ENCODE measurements at places on chromosomes 7 and 10.

- no peak for DNase-seq
These were observed 5.0 kb downstream of the PAOX start for GRCh38 chr10:133384071-133384470.

DNA sequence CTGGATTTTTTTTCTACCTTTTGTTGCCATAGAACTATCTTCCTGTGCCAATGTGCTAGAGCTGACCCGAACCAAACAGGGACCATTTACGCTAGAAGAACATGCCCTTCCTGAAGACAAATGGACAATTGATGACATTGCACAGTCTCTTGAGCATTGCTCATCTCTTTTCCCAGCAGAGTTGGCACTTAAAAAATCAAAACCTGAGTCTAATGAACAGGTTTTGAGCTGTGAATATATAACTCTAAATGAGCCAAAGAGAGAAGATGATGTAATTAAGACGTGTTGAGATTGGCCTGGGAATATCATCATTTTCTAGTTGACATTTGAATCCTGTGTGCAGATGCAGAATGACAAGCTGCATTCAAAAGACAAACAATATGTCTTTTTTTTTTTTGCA, 37.1 kb downstream of the TRUB1 start:
- no peak for DNase-seq

DNA sequence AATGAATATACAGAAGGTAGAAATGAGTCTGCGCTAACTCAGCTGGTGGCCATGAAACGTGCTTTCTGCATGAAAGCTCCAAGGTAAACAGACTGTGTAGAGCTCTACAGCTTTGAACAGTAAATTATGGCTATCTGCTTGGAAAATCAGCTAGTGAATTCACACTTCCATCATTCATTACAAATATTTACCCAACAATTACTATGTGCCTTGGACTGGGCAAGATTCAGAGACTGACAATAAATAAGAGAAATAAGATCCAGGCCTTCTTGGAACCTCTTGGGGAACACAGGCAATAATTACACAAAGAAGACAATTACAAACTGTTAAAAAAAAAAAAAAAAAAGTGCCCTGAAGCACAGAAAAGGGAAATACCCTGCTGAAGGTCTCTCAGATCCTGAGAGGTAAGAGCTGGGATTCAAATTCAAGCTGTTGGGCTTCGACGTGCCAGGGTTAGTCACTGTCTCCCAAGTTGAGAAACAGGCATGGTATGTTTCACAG, 15.8 kb downstream of the TSPAN12 start:
- DNase-seq, result no peak

DNA sequence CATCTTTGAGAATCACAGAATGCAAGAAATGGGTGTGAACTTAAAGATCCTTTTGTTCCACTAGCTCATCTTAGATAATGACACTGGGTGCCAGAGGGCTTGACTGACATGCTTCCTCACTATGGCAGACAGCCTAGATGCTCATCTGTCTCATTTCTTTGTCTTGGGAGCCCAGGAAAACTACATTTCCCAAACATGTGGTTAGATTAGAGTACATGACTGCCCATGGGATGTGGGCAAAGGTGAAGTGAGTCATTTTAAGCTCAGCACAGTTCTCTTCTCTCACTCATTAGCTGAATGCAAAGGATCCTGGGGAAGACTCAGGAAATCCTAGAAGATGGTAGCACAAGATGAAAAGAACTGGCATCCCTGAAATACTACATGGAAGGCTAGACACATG, 32.5 kb upstream of the TBX20 start:
- no peak for DNase-seq

GRCh38 chr7:80253653-80254052, 119.0 kb downstream of the GNAI1 start:
- no peak for DNase-seq

DNA sequence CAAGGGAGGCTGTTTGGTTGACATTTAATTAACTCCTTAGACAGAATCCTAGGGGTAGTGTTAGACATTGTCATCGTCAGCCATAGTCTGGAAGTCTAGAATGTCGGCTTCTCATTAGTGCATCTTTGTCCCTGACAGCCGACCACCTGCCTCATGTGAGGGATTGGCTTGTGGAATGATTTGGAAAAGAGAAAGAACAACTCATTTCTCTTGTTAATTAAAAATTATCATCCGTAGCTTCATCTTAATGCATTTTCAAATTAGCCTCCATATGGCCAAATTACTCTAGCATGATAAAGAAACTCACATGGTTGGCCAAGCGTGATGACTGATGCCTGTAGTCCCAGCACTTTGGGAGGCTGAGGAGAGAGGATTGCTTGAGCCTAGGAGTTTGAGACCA, 97.7 kb upstream of the PARD3 start:
- DNase-seq, result no peak

DNA sequence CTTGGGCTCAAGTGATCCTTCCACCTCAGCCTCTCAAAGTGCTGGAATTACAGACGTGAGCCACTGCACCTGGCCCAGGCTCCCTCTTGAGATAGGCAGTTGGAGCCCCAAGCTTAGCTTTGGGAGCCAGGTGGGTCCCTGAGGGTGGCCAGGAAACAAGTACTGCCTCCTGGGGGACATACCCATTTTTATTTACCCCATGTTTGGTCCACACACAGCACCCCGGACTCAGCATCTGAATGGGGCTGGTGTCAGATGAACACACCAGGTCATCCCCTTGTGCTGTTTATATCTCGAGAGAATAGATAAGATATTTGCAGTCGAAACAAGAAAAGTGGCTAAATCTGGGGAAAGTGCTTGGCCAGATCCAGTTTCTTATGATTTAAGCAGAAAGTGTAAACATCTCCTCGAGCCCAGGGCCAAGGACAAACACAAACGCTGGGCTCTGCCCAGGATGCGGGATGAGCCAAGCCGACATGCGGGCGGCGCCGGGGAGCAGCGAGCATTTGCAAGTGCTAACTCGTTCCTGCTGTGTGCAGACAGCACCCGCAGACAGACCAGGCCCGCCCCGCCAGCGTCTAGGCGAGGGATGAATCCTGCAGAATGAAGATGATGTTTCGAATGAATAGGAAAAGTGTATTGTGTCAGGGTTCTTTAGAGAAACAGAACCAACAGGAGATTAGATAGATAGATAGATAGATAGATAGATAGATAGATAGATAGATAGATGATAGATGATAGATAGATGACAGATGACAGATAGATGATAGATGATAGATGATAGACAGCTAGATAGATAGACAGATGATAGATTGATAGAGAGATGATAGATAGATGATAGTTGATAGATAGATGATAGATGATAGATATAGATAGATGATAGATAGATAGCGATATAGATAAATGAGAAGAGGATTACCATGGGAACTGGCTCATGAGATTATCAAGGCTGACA, 44.4 kb upstream of the OCM2 start:
- DNase-seq, result no peak

DNA sequence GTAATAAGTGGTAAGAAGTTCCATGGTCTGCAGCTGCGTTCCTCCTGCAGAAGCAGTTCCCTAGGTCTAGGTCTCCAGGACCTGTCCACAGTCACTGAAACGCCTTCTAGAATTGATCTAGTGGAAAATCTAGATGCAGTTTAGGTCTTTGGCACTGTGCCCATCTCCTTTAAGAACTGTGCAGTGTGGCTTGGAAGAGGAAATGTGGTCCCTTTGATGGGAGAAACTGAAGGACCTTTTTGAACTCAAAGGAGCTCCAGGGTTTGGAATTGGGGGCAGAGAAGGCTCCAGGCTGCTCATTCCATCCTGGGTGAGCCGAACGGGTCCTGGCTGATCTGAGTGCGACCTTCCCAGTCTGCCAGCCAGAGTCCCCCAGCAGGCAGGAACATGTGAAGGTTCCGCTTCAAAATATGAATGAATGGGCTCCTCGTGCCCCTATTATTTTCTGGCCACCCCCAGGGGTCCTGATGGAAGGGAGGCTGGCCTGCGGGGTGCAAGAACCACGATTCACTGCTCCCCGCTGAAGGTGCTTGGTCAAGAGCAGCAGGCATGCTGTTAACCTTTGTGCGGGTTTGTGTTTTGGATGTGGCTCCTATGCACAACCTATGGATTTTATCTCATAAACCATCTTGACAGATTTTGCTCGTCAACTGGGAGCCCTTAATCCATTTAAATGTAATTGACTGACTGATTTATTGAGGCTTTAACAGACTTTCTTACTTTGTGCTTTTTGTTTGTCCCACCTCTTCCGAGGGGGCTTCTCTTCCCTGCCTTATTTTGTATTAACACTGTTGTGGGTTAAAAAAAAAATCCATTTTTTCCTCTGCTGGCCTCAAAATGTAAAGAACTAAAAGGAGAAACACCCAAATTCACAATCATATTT, 36.7 kb downstream of the ZNF467 start:
- DNase-seq, result no peak

DNA sequence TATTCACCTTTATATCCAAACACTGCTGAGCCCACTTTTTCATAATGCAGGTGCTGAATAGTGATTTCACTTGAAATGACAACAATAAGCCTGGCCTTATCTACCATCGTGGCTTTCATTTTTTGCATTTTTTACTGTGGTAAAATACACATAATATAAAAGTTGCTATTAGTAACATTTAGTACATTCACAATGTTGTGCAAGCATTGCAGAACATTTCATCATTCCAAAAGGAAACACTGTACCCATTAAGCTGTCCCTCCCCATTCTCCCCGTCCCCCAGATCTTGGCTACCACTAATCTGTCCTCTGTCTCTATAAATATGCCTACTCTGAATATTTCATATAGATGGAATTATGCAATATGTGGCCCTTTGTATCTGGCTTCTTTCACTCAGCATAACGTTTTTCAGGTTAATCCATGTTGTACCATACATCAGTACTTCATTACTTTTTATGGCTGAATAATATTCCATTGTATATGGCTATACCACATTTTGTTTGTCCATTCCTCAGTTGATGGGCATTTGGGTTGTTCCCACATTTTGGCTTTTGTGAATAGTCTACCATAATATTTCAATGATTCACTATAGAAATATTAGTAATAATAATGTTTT, 68.5 kb upstream of the ARID5B start:
- peak; percentile 74 for DNase-seq

GRCh38 chr10:75352650-75353049, 48.9 kb downstream of the ZNF503 start:
- DNase-seq, result peak; percentile 5

GRCh38 chr10:30063099-30063498, 3.7 kb upstream of the JCAD start:
- peak; percentile 94 for DNase-seq

GRCh38 chr10:103102195-103102594, 90.9 kb downstream of the NT5C2 start:
- peak; percentile 72 for DNase-seq

GRCh38 chr7:155763691-155764437, 48.4 kb downstream of the SHH start:
- DNase-seq, result peak; percentile 21

GRCh38 chr7:93931655-93932054, 10.1 kb downstream of the GNG11 start:
- no peak for DNase-seq

DNA sequence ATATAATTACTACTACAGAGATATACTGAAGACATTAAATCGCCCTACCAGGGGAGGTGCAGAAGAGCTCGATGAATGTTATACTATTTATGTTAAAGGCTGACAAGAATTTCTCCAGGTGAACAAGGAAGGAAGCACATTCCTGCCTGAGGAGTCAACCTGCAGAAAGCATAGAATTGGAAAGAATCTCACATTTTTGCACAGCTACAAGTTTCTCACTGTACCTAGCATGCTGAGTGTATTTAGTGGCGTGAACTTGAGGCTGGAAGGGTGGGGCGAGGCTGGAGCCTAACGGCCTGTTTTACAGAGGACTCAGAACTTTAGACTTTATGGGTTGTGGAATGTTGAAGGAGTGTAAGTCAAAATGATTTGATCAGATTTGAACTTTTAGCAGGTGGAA, 373.6 kb upstream of the LRGUK start:
- DNase-seq, result no peak

DNA sequence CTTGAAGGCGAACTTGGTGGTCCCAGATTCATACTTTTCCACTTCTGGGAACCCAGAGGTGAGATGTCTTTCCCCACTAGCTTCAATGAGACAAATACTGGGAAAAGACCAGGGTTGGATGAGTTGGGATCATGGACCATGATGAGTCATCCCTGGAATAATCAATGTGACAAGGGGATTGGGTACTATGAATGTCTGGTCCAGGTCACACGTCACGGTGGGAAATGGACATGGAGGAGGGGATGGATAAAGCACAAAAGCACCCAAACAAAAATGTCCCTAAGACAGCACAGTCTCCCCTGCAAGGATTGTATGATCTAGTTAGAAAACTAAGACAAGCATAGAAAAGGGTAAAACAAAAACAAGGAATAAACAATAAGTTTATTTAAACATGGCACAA, 12.4 kb upstream of the SORBS1 start:
- DNase-seq, result no peak

DNA sequence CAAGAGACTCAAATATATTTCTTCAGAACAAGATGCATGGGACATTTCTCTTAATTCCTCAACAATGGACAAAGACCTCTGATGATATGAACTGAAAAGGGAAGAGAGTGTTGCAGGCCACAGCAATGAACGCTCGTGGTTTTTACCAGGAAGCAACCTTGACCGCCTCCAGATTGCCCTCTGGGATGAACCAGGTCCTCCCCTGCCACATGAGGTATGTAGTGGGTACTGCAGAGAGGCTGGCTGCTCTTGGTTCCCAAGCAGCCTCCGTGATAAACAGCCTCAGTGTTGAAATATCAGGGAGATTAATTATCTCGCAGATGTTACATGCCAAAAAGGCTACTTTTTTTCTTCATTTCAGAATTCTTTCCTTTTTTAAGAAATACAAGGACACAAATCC, 338.8 kb downstream of the ELMO1 start:
- no peak for DNase-seq

GRCh38 chr7:19900118-19900517, 126.7 kb upstream of the TMEM196 start:
- DNase-seq, result no peak

DNA sequence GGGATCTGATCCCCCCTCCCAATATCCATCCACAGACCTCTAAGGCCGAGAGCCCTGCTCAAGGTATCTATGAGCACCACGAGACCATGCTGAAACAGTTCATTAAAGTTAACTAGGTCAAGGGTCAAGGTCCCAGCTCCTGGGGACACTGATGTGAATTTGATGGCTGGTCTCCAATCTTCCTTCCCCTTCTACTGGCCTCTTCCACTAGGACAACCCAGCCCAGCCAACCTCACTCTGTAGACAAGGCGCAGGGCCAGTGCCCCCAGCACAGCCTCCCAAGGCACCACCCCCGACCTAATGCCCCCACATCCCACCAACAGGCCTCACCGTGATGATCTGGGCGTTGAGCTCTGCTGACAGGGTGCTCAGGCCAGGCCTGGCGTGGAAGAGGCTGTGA, 15.6 kb downstream of the RRP12 start:
- no peak for DNase-seq

DNA sequence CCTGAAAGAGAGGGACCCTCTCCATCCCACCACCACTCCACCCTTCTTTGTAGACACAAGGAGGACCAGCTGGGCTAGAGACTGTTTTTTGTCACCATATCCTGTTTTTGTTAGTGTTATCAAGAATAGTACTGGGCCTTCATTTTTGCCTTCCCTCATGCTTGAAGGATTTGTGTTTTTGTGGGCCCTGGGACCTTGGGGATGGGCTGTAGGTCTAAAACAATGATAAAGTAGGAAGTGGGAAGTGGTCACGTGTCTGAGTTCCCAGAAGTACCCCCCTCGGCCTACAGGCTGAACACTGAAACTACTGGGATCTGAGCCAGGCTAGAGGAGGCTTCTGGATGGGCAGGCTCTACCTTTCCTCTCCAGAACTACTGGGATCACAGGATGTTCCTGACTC, 8.9 kb downstream of the AGFG2 start:
- no peak for DNase-seq
